ENCODE measurements at places on chromosomes 11 and 22. TPM values are rescaled to one million over a fixed set of nuclear protein-coding genes. Genes with fewer than 3 reads are reported as not detected.

Gene OR8G1
- polyA plus RNA-seq, result not detected

Gene NXPE2
- not detected for polyA plus RNA-seq

- peak; percentile 54 for DNase-seq
These were observed 72.1 kb downstream of the LRRC32 start for GRCh38 chr11:76598426-76598839.

GRCh38 chr22:19607192-19608002 lies 83.2 kb upstream of the CLDN5 start:
- no peak for DNase-seq

GRCh38 chr22:40819599-40820140 lies 524 bp upstream of the SLC25A17 start:
- DNase-seq, result no peak

- DNase-seq, result no peak
These were observed 109.3 kb downstream of the FBXO7 start for GRCh38 chr22:32583921-32584335.

GRCh38 chr11:107583629-107584195 lies 7.2 kb upstream of the ELMOD1 start:
- DNase-seq, result no peak

DNA sequence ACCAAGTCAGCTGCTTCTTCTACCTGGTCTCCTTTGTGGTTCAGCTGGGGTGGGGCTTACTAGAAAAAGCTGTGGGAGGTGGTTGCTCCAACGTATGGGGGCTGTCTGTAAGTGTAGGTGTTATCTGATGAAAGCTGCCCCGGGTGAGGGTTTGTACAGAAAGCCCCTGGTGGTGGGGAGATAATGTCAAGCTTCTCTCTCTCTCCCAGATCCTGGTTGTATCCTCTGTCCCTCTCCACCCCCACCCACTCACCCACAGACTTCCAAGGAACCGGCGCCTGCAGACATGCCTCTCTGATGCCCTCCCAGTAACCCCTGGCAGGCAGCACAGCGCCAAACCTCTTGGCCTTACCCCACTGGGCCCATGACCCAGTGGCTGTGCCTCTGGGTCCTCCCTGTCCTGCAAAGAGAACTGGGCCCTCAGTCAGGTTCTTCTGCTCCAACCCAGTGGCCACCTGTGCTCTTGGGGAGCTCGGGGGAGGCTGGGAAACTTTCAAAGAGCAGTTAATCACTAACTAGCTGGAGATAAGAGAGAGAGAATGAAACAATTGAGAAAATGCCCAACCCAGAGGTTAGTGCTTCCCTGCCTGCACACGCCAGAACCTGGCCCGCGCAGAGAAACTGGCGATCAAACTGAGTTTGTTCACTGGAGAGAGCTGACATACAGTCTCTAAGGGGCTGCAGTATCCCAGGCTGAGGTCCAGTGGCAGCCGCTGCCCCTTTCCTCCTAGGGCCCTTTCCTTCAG lies 20.4 kb upstream of the EHF start:
- no peak for DNase-seq

DNA sequence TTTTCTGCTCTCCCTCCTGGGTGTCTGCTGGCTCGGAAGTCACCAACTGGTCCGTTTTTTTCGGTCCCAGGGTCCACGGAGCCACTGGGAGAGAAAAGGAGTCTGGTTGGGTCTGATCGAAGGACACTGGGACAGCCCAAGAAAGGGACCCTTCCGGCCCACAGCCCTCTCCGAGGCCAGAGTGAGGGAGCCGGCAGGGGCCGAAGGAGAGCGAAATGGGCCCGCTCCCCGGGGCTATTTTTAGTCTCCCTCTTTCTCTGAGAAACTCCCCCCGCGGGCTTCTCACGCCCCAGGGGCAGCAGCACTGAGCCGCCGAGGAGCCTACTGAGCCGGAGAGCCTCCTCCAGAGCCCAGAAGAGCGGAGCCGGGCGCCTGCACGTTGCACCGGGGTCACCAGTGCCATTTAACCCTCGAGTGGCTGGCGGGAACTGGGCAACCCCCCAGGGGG lies 1.9 kb downstream of the ESAM start:
- peak; percentile 68 for DNase-seq

DNA sequence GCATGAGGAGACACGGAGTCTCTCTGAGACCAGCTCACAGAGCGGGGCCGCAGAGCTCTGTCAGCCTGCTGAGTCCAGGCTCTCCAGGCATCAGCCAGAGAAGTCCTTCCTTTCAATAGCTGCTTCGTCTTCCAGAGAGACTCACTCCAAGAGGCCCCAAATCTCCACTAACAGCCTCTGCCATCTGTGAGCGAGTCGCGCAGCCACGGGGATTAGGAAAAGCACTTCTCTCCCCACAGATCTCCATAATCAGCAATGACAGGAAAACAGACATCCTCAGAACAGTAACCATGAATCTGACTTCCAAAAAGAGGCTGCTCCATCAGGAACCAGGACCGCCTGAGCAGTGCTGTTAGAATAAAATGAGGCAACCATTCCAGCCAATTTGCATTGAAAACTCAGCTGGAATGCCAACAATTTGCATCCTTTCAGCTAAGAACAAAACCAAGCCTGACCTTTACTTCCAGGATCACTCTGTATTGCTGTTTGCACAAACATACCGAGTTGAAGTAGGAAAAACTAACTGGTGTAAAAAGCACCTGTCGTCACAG lies 65.4 kb downstream of the SMCO4 start:
- no peak for DNase-seq

DNA sequence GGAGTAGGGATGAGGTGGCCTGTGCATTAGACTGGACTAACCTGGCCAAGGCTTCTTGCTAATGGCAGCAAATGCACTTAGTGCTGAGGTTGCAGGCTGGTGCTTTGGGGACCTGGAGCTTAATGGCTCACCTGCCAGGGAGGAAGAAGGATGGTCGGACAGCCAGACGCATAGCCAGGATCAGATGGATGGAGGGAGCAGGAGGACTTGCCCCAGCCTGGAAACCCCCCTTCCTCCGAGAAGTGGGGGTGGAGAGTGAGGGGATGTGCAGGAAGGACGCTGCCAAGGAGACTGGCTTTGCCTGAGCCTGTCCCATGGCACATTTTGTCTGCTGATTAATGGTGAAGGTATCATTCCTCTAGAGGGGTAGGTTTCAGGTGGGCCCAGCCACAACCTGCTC lies 17.9 kb downstream of the IGLL1 start:
- no peak for DNase-seq

All from naive B cell (primary cell).